Stimulated activated CD8-positive, alpha-beta memory T cell treated with anti-CD3 and anti-CD28 coated beads, Interleukin-7, amount 100 ng/mL, for 4 hours (primary cell): ENCODE measurements at places on chromosomes 2 and 18.

- no peak for DNase-seq
These were observed 112.9 kb downstream of the RAPGEF4 start for GRCh38 chr2:172848519-172848918.

GRCh38 chr2:163697846-163698637 is 37.8 kb downstream of the FIGN start:
- DNase-seq, result no peak

- no peak for DNase-seq
These were observed 5.4 kb downstream of the NBAS start for GRCh38 chr2:15555760-15556193.

GRCh38 chr2:24024018-24024417 is 14.1 kb downstream of the MFSD2B start:
- DNase-seq, result no peak

- no peak for DNase-seq
These were observed 57.8 kb downstream of the COX7A2L start for GRCh38 chr2:42303252-42303651.

DNA sequence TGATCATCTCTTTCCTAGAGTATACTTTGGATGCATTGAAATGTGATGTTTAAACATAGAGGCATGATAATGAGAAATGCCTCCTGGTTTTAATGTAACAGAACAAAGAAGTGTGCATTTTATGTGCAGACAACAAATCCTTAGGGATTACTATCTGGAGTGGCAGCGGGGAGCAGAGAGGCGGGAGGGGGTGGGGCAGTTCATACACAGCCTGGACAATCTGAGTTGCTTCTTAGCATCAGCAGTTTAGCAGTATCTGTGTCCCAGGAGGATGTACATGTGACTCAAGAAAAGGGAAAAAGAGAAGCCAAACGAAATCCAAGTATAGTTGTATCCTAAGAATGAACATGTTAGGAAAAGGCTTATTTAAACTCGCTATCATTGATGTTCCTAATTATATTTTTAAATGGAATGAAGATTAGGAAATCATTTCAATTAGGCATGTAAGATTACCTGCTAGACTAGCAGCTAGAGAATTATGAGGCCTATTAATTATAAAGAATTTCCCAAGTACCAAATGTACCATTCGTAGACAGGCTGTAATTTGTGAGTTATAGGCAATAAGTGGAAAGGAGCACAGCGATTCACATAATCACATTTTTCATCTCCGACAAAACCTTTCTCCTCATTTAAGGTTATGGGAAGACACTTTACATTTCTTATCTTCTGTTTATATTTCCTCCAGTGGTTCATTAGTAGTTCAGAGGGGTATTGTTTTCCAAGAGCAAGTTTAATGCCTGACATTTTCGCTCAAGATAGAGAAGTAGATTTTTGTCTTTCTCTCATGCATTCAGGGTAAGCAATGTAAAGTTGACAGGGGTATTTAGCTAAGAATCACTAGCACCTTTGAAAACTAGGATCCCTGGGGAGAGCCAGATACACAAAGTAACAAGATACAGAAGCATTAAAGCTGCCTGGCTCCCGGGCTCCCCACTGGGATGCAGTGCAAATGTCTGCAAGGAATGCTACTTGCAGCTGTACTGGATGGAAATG is 141.3 kb upstream of the NOSTRIN start:
- no peak for DNase-seq

GRCh38 chr2:130728007-130728454 is 839 bp upstream of the GPR148 start:
- DNase-seq, result peak; percentile 21

- DNase-seq, result no peak
These were observed 233.5 kb upstream of the RBBP8 start for GRCh38 chr18:22699629-22700028.

DNA sequence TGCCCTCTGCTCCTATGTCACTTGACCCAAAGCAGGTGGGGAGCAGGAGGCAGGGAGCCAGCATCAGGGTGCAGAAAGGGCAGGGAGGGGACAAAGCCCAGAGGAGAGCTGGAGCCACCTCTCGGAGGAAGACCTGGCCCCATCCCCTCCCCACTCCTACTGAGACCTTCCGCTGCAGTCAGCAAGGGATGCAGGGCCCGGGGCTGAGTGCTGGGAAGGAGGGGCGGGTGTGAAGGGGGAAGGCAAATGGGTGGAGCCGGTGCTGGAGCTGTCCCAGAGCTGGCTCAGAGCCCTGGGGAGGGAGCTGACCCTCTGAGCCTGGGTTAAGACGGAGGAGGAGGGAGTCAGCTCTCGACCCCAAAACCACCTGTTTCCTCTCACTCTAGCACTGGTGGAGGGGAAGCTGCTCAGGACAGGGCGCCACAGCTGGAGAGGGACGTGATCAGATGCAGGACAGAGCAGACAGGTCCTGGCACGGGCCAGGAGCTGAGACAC is 33.8 kb downstream of the HS1BP3 start:
- no peak for DNase-seq

GRCh38 chr2:8672940-8673339 is 8.9 kb upstream of the ID2 start:
- DNase-seq, result no peak

- DNase-seq, result no peak
These were observed 13.6 kb upstream of the KIDINS220 start for GRCh38 chr2:8850845-8851487.

- no peak for DNase-seq
These were observed 9.0 kb downstream of the CYBRD1 start for GRCh38 chr2:171531291-171531690.

DNA sequence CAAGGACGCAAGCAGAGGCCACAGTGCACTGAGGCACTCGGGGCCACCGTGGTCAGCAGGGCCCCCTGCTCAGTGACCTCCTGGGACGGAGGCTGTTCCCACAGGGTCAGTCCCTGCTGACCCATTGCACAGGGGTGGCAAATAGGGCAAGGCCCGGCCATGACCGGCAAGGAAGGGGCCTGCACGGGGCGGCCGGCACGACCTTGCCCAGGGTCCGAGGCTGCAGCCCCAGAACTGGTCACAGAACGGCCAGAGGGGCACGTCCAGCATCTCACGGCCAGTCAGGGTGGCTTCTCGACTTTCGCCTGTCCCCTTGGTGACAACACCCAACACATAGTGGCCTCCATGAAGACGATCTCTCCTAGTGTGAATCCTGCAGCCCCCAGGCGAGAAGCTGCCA is 27.6 kb upstream of the OTOS start:
- no peak for DNase-seq

- no peak for DNase-seq
These were observed 273.3 kb downstream of the ZNF407 start for GRCh38 chr18:74870950-74871349.

DNA sequence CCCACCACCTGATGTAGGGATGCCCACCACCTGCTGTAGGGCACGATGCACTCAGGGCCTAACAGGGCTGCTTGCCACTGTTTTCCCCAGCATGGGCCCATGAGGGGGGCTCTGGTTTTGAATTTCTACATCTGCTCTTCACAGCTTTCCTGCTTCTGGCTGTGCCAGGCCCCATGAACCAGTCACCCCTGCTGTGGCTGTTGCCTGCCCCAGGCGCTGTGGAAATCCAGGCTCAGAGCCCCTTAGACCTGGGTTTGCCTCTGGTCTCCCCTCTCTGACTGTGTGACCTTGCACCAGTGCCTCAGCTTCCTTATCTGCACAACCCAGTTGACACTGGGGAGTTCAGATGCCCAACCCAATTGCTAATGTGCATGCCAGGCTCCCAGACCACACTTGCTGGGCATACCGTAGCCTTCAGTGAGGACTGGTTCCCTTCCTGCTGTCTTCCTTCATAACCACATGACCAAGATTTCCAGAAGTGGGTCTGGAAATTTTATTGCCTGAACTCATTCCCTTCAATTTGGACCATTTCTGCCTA is 6.0 kb upstream of the MLPH start:
- no peak for DNase-seq

DNA sequence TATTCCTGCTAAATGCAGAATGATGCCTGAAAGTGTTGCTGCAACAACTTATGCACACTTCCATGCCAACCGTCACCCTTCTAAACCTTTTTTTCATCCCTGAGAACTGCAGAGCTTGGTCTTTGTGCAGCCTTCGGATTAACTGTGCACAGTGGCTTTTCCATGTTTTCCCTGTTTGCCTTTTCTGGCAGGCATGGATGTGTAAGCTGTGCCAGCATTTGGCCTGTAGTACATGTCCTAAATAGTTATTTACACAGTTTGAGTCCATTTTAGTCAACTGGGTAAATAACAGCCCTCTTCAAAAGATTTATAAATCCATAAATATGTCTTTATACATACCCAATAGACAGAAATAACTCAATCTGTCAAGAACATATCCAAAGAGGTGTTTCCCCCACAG is 31.5 kb downstream of the MEIS1 start:
- no peak for DNase-seq

- DNase-seq, result no peak
These were observed 25.9 kb downstream of the MROH2A start for GRCh38 chr2:233803994-233804393.

GRCh38 chr18:74589811-74590210 is 7.9 kb upstream of the ZNF407 start:
- no peak for DNase-seq

DNA sequence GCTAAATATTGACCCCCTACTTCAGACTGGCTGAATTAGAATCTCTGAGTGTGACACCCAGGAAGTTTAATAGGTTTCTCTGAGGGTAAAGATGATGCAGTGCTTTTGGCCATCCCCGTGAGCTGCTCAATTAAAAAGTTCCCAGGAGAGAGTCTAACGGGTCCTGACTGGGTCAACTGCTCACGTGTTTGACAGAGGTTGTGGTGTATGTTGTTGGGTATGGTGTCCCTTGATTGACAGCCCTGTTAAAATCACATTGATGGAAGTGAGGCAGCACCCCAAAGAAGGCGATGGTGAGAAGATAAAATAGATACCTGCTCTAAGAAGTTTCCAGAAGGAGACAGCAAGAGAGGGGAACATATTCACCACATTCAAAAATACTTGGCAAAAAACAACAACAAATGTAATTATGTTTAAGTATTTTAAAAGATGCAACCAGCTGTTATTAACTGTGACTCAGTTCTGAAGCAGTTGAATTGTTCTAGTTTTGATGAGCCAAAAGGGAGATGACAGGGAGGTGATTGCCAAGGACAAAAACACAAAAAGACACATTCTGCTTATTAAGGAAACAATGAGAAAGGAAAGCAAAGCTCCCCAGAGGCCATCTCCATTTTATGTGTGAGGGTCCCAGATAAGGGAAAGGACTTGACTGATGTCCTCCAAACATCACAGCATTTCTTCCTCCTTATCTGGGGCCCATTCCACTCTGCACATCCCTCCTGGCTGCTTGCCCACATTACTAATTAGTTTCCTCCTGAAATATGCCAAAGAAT is 11.5 kb upstream of the GMCL1 start:
- DNase-seq, result no peak

DNA sequence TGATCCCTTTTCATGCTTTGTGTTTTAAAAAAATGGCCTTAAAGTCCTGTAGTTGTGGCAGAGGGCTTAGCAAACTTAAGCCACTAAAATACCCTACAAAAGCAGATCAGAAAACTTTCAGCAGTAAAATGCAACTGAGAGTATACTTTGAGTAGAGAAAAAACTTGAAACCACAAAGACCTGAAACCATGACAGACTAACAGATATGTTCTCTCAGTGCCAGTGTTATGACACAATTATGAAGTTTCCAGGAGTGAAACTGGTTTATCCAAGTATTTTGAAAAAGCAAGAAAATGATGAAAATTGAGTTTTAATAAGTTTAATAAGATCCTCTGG is 74.5 kb downstream of the SPRED2 start:
- no peak for DNase-seq

- no peak for DNase-seq
These were observed 100.1 kb downstream of the MYCN start for GRCh38 chr2:16040271-16041010.

GRCh38 chr2:241121008-241121407 is 18.9 kb upstream of the MTERF4 start:
- DNase-seq, result no peak

DNA sequence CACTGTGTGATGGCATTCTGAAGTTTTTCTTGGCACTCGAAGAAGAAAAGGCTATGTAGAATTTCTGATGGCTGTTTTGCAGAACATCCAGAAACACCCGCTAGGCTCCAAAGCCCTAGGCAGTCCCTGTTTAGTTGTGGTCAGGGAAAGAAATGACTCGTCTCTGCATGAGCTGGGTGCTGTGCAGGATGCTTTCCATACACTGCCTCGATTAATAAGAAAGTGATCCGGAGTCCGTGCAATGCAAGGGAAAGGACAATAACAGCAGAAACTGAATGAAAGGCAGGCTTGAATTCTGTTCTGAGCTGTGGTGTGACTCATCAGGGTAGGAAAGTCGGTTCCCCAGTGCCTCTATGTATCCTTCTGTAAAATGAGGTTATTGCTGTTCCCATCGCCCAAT is 18.7 kb downstream of the MAPRE3 start:
- DNase-seq, result no peak

GRCh38 chr18:809985-810642 is 1.9 kb downstream of the YES1 start:
- no peak for DNase-seq
